AG08396 (cell line): ENCODE measurements at places on chromosomes 6 and 20.

- peak; percentile 35 for DNase-seq
These were observed 31.3 kb downstream of the TRMT6 start for GRCh38 chr20:5918856-5919625.

DNA sequence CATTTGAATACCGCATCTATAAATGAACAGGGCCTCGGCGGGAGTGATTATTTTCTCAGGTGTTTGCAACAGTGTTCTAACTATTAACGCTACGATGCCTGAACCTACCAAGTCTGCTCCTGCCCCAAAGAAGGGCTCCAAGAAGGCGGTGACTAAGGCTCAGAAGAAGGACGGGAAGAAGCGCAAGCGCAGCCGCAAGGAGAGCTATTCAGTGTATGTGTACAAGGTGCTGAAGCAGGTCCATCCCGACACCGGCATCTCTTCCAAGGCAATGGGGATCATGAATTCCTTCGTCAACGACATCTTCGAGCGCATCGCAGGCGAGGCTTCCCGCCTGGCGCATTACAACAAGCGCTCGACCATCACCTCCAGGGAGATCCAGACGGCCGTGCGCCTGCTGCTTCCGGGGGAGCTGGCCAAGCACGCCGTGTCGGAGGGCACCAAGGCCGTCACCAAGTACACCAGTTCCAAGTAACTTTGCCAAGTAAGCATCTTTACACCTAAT, 70.9 kb downstream of the HFE start:
- DNase-seq, result no peak

DNA sequence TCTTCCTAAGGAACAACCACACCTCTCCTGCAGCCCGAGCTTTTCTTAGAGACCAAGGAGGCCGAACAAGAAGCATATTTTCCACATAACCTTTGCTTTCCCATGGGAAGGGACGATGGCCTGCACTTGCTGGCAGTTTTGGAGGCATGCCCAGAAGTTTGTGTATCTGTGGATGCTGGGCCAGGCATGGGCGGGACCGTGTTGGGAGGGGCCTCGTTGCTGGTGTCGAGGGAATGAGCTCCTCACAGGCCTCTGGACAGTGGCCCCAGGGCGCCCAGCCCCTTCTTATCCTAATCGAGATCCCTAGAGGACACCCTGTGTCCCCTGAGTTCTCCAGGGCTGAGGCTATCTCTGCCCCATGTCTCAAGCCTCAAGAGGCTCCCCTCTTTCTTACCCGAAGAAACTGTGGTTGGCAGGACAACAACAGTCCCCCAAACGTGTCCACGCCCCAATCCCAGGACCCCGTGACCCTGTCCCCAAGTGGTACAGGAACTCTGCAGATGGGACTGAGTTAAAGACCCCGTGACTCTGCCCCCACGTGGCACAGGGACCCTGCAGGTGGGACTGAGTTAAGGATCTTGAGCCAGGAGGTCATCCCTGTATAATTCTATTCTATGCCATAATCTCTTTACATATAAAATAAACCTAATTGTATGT, 99.5 kb upstream of the BHLHE23 start:
- DNase-seq, result peak; percentile 71

DNA sequence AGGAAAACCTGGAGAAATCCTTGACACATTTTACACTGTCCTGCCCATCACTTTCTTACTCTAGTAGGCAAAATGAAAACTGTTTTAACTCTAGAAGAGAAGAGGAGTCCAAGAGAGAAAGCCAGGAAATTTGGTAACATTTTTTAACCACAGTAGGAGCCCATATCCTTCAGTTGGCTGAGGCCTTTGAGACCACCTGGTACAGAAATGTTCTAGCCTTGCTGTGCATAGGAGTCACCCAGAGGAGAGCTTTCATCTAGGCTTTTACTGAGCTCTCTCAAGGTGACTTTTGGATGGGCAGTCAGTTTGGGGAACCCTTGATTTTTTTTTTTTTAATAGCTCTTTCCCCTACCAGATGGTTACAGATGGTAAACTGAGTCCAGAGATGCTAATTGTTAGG, 25.0 kb downstream of the LRRN4 start:
- DNase-seq, result no peak

- no peak for DNase-seq
These were observed 9.4 kb upstream of the ZBTB46 start for GRCh38 chr20:63840405-63840828.

DNA sequence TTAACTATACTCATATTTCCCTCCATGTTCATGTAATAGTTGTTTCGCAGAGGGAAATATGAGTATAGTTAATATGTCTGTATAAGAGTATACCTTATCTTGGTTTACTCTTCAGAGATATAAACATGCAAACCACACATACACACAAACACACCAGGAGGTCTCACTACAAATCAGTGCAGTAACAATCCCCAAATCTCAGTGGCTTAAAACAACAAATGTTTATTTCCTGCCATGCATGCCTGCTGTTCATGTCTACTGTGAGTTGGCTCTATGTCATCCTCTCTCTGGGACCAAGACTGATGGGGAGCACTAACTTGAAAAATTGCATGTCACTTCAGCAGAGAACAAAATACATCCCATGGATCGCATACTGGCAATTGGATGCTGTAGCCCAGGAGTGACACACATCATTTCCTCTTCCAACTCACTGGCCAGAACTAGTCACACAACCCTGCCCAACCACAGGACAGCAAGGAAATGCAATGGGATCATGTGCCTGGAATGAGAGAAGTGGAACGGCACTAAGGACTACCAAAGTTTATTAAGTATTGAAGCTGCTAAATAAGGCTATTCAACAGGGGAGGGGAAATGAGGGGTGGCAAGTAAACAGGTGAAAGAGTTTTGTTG, 89.0 kb upstream of the DTNBP1 start:
- DNase-seq, result no peak

GRCh38 chr6:153645326-153645725, 393.7 kb upstream of the OPRM1 start:
- no peak for DNase-seq

GRCh38 chr20:25534845-25535244, 50.5 kb downstream of the NINL start:
- DNase-seq, result no peak

DNA sequence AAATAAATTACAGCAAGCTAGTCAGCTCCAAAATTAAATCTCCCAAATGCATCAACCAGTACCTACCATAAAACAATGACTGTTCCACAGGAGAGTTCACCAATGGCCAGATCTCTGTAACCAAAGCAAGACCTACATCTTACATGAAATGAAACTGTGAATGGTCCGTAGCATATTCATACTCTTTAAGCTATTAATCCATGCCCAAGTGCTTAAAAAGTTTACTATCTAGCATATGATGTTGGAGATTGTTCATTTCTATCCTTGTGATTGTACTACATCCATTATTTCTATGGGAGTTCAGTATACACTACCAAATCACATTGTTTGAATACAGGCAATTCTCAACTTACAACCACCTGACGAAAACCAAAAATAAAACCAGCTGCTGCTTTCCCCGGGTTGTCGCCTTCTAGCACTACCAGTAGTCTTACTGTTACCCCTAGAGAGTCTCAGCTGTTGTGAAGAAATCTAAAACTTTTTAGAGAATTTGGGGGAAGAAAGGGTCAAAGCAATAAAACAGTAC, 38.0 kb downstream of the HIVEP2 start:
- DNase-seq, result no peak

GRCh38 chr20:53981752-53982437, 88.5 kb downstream of the BCAS1 start:
- no peak for DNase-seq

DNA sequence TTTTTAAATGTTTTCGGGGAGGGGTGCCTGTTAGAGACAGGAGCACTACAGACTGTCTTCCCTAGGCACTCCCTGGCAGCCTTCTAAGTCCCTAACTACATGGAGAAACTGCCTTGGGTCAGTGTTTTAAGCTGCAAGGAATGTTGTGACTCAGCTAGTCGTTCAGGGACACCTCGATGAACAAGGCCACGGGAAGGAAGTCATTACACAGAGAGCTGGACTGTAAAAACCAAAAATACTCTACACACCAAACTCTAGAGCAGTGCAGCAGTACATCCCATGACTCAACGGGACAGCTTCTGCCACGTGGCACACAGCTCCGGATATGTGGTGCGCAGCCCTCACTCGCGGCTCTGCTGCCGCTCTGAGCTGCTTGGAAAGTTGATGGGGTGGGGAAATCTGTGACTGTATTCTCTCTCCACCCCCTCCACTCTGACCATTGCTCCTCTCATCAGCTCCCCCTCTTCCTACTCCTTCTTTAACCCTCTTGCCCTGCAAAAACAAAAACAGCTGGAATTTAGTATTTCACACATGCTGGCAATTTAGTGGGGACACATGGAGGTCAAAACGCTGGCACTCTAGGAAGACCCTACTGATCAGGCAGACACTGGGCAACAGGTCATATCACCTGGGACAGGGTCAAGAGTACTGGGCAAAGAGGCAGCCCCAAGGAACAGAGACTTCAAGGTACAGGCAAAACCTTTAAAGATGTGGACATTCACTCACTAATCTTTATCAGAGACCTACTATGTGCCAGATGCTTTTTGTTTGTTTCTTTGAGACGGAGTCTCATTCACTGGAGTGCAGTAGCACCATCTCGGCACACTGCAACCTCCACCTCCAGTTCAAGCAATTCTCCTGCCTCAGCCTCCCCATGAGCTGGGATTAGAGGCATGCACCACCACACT, 10.9 kb upstream of the LPIN3 start:
- DNase-seq, result peak; percentile 89

DNA sequence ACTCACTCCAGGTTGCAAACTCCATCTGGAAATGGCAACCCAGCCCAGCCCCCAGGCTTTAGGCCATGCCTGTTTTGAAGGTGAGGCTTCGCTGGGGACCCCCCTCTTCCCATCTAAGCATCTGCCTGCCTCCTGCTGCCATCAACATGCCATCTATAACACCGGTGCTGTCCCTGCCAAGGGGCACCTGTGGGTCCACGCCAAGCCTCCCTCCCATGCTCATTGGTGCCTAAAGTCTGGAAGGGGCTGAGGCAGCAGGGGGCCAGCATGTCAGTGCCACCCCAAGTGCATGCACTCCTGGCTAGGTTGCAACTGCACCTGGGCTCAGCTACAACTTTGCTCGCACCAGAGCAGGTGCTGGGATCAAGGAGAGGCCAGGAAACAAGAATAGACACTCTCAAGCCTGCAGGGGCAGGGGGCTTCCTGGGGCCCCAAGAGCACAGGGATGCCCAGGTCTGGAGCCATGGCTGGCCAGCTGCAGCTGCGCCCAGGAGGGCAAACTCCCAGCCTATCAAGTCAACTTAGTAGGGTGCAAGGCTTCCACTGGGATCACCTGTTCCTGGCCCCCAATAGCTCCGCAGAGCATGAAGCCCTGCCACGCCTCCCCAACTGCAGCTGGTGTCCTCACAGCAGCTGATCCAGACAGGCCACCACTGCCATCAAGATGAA, 151.3 kb upstream of the HSF2 start:
- DNase-seq, result no peak

DNA sequence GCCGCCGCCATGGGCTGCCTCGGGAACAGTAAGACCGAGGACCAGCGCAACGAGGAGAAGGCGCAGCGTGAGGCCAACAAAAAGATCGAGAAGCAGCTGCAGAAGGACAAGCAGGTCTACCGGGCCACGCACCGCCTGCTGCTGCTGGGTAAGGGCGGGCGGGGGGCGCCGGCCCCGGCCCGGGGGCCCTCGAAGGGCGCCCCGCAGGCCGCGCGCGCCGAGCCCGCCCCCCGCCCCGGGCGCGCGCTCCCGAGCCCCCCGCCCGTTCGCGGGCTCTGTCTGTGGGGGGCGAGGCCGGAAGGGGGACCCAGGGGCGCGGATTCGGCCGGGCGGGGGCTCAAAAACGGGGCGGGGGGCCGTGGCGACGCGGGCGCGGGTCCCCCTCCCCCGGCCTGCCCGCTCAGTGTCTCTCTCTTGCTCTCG, 39.2 kb downstream of the GNAS start:
- DNase-seq, result peak; percentile 43

- DNase-seq, result no peak
These were observed 1.4 kb upstream of the MANBAL start for GRCh38 chr20:37288091-37288490.

DNA sequence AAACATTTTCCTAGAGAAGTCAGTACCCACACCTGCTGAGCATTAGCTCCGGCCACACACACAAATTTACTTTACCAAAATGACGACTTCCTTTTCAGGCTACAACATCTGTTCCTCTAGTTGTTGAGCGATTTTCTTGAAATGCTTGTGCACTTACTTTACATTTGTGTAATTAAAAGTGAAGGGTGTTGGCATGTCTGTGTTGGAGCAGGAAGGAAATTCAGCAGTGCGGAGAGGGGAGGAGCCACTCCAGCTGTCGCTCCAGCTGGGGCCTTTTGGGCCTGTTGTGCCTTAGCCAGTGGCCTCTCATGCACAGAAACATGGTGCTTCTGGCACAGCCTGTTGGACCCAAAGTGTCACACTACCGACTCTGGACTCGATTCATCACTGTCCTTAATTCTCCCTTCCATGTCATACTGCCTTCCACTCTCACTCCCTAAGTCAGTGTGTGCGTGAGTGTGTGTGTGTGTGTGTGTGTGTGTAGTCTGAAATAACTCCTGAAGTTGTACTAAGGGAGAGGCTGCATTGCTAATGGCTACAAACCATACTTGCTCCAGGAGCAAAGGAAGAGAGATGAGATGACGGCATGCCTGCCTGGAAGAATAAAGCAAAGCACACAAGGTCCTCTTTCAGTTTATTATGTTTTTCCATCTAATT, 191.8 kb upstream of the ARG1 start:
- DNase-seq, result no peak

GRCh38 chr20:53250456-53250855, 278.3 kb downstream of the TSHZ2 start:
- DNase-seq, result no peak

DNA sequence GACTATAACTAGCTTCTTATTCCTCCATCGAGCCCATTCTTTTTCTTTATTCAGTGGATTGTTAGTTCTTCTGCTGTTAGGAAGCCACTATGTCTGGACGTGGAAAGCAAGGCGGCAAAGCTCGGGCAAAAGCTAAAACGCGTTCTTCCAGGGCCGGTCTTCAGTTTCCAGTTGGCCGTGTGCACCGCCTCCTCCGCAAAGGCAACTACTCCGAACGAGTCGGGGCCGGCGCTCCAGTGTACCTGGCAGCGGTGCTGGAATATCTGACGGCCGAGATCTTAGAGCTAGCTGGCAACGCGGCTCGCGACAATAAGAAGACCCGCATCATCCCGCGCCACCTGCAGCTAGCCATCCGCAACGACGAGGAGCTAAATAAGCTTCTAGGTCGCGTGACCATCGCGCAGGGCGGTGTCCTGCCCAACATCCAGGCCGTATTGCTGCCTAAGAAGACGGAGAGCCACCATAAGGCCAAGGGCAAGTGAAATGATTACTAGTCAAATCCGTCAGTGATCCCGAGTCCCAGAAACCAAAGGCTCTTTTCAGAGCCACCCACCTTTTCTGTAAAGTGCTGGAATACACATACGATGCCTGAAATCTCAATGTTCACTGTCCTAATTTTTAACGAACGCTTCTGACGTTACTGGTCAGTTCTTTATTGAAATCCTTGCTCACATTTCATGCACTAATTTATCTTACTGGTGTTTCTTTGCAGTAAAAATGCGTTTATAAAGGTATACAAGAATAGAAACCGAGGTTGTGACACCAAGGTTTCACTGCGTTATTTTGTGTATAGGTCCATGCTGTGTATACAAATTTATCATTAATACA, 129.9 kb downstream of the HFE start:
- DNase-seq, result peak; percentile 42

GRCh38 chr6:2921520-2922115, 18.5 kb upstream of the SERPINB9 start:
- DNase-seq, result no peak
